ENCODE measurements at places on chromosomes 3 and 15. TPM values are rescaled to one million over a fixed set of nuclear protein-coding genes. Genes with fewer than 3 reads are reported as not detected.

Gene RARRES1
- not detected for polyA plus RNA-seq

Gene GRK7
- not detected for polyA plus RNA-seq

Gene SUCNR1
- not detected for polyA plus RNA-seq

Gene NUP210
- 20.5 TPM for polyA plus RNA-seq

Gene XIRP1
- polyA plus RNA-seq = not detected
